ENCODE measurements at places on chromosomes 2 and 18.

- DNase-seq: no peak
These were observed 681.0 kb downstream of the KCNJ3 start for GRCh38 chr2:155379494-155379893.

- DNase-seq: no peak
These were observed 66.2 kb downstream of the CD28 start for GRCh38 chr2:203772456-203773165.

DNA sequence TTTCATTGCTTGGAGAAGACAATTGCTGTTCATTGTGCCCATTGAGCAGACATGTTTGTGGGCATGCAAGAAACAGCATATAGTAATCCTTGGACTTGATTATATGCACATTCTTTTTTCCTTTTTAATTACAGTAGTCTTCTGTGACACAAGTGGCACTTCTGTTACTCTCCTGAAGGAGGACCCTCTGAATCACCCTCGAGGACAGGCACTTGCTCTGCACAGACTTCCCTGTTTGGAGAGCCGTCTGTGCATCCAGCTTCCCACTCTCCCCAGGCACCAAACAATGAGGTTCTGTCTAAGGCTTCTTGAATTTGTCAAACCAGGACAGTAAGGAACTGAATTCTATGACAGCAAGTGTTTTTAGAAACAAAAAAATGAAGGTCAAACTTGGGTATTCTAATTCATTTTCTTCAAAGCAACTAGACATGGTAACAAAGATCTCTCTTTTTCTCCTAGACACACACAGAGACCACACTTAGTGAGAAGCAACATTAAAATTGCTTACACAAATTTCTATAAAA is 844.6 kb upstream of the ID2 start:
- DNase-seq: no peak

- no peak for DNase-seq
These were observed 961 bp downstream of the GPR55 start for GRCh38 chr2:230924092-230924469.

- no peak for DNase-seq
These were observed 15.6 kb downstream of the ARHGEF33 start for GRCh38 chr2:38905251-38905650.

- DNase-seq: no peak
These were observed 41.4 kb downstream of the PRKD3 start for GRCh38 chr2:37283207-37283606.

DNA sequence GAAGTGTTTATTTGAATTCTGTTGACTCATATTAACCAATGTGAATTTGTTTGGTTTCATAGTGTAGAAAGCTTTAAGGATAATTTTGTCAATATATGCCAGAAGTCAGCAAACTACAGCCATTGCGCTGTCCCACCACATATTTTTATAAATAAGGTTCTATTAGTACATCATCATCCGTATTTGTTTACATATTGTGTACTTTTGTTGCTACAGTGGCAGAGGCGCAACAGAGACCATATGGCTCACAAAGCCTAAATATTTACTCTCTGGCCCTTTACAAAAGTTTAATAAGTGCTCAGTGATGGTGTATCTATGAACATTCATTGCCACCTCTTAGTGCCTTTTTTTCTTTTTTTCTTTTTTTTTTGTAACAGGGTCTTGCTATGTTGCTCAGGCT is 6.4 kb downstream of the ERLEC1 start:
- DNase-seq: no peak

DNA sequence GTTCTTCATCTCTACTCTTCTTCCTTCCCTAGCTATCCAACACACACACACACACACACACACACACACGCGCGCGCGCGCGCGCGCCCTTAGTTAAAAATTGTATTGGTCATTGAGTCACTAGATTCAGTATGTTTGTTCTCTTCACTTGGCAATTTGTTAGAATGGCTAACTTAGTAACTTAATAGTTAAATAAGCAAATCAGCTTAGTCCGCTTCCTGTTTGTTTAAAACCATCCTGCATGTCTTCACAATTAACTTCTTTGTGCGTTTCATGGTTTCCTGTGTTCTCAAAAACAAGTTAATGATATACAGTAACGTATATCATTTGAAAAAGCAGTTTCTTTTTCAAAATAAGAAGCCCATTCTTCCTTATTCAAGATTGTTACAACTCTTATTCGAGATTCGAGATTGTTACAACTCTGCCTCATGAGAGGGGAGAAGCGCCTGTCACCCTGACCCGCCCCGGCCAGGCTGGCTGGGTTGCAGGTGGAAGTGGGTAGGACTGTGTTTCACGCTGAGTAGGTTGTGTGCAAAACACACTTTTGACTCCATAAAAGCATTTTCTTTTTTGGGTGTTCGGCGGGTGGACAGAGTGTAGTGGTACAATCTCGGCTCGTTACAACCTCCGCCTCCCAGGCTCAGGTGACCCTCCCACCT is 9.5 kb upstream of the CNNM3 start:
- DNase-seq: peak; percentile 50

DNA sequence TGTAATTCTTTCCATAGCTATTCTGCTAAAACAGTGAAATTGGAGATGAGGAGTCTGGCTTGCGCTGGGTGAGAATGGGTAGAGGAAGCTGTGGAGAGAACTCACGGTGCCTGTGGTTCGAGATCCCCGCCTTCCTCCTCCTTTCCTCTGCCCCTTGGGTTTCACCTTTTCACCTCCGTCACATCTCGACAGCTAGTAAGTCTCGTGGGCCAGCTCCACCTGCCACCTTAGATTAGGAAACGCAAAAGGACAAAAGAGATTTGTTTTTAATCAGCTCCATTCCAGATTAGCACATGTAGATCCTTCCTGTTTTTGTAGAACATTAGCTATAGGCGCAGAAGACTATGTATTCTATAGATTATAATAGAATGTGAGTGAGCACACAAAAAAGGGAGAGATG is 20.6 kb downstream of the TRIB2 start:
- no peak for DNase-seq

- DNase-seq: no peak
These were observed 353.1 kb downstream of the EIPR1 start for GRCh38 chr2:3024401-3024935.

GRCh38 chr2:233199870-233200269 is 51.6 kb upstream of the ATG16L1 start:
- no peak for DNase-seq

DNA sequence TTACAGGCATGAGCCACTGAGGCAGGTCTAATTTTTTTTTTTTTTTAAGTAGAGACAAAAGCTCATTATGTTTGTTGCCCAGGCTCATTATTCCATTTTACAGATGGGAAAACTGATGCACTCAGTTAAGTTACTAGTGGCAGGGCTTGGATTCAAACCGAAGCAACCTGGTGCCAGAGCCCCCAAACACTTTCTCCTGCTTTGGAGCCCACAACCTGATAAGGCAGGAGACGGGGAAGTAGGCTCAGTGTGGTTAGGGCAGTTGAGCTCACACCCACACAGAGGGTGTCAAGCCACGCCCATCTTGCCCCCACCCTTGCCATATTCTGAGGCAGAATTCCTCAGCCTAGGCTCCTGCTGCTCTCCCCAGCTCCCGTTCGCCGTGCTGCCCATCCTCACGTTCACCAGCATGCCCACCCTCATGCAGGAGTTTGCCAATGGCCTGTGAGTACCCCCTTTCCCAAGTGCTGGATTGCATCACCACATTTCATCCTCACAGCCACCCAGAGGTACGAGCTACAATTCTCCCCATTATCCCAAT is 5.8 kb upstream of the CTDSP1 start:
- DNase-seq: peak; percentile 35
